T follicular helper cell (primary cell): ENCODE measurements at places on chromosomes 6 and 20.

DNA sequence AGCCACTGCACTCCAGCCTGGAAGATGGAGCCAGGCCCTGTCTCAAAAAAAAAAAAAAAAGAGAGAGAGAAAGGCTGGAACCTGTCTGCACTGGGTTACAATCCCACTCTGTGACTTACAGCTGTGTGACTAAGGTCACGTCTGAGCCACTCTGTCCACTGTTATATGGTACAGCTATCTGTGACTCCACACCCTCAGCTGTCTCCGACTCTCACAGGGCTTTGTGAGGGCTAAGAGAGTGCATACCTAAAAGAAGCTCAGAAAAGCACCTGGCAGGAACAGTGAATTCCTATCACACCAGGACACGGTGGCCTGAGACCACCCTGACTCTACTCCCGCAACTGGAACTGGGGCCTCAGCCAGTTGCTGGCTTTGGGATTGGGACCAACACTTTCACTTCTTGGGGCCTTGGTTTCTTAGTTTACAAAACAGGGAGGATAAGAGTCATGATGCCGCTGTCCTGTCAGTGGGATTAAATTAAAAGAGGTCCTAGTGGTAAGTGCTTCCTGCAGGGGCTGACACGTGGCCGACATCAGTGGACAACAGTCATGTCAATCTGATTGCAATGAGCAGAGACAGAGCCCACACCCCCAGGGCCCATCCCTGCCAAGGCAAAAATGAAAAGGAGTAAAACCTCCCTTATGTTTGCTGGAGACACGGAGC lies 5.7 kb upstream of the CD93 start:
- DNase-seq: no peak

GRCh38 chr6:55131616-55132015 lies 42.7 kb upstream of the HCRTR2 start:
- no peak for DNase-seq

GRCh38 chr6:101114703-101115102 lies 233.6 kb upstream of the ASCC3 start:
- DNase-seq: no peak

DNA sequence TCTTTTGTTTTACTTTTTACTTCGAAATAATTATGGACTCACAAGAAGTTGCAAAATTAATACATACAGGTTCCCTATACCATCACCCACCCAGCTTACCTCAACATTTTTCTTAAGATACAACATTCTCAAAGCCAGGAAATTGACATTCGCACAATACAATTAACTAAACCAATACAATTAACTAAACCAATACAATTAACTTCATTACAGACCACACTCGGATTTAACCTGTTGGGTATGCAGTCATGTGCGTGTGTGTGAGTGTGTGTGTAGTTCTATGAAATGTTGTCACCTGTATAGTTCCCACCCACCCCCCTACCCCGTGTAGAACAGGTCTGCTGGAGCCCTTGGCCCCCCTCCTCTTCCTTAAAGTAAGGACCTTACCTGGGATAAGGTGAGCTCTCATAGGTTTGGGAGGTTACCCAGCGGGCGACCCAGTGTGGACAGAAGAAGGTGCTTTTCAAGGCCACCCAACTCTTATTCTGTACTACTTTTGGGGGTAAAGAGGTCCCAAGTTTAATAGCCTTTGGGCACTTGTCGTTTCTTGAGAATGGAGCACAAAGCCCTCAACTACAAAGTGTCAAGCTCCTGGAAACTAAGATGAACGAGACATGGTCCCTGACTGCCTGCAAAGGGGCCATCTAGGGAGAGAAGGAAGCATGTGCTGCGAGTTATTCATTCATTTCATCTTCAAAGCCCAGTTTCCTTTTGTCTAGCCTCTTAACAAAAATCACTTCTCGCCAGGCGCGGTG lies 544 bp upstream of the STK38 start:
- no peak for DNase-seq

- no peak for DNase-seq
Measured at GRCh38 chr6:13065581-13065980, 262.8 kb downstream of the TBC1D7 start.

DNA sequence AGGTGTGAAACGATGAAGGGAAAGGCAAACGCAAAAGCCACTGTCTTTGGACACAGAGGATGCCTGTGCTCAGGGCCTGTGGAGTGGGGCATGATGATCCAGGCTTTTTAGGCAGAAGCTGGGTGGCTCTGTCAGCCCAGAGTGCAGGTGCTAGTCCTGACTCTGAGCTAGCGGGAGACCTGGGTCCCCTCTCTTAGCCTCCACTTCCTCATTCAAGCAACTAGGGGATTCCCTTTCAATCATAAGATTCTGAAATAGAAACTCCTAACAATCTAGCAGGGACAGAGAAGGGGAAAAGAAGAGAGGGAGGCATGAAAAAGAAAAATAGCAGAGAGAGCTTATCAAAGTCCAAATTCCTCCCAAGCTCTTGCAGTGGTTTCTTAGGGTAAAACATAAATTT lies 7.6 kb upstream of the HIVEP2 start:
- DNase-seq: no peak

DNA sequence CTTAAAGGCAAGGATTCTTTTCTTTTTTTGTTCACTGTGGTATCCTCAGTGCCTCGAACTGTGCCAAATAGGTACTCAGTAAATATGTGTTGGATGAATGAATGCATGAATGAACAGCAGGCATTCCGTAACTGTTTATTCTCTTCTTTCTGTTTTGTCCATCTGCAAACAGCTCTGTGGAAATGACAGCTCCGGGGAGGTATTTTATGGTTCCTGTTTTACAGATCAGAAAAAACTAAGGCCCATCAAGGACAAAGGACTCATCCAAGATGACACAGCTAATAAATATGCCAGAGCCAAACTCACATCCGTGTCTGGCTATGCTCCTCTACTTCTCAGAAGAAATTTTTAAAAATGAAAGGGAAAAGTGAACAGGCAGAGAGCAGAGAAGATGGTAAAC lies 21.0 kb downstream of the JPH2 start:
- DNase-seq: no peak

DNA sequence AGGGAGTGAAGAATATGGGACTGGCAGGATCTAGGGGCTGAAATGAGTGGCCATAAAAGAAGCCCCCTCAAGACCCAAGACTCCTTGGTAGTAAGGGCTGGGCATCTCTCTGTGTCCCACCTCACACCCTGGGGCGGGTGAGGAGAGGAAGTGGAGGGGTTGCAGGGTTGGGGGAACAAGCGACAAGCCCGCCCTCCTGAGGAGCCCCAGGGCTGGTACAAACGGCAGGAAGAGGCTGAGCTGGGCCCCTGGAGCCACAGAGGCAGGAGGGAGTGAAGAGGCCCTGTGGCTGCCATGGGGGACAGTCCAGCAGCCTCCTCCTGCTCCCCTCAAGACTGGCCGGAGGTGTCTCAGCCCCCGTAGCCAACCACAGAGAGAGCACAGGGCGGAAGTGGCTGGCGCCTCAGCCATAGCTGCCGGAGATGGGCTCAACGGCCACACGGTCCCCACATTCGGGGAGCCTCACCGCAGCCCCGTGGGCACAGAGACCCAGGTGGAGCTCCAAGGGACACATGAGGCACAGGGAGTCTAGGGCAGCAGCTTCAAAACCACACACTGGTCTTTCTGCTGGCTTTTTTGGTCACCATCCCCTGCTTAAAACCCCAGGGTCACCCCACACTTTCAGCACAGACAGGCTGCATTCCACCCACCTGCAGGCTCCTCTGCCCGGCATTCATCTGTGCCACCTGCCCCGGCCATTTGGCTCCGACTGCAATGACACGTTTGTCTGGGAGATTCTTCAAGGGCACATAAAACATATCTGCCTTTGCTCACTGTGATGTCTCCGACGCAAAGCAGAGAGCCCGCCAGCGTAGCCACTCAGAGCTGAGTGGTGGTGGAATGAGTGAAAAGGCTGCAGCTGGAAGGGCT lies 524 bp downstream of the C20orf203 start:
- DNase-seq: no peak
